ENCODE measurements at places on chromosomes 16 and 17.
A peak's percentile ranks its signal among the peaks of the same experiment; 100 is the strongest.

GRCh38 chr16:49717689-49718088 lies 138.2 kb downstream of the ZNF423 start:
- DNase-seq: no peak

GRCh38 chr17:80105762-80106161 lies 4.4 kb downstream of the GAA start:
- DNase-seq: no peak

GRCh38 chr16:4904942-4905615 lies 31.9 kb downstream of the PPL start:
- DNase-seq: no peak

GRCh38 chr17:42329025-42329976 lies 41.0 kb downstream of the STAT5A start:
- DNase-seq: peak; percentile 53

DNA sequence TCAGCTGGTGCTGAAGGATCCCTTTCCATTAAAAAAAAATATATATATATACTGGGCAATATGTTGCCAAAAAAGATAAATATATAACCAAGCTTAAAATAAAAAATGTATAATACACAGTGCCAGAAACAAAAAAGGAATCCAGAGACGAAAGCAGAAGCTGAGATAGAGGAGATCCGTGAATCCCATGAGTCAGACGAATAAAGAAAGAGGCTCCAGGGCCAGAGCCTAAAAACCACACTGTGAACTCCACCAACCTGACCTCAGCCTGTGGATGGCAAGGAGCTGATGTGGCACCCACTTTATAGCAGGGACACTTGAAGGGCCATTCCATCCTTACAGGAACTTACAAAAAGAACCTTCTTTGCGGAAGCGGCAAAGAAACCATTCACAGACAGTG lies 34.8 kb downstream of the PITPNM3 start:
- DNase-seq: no peak

DNA sequence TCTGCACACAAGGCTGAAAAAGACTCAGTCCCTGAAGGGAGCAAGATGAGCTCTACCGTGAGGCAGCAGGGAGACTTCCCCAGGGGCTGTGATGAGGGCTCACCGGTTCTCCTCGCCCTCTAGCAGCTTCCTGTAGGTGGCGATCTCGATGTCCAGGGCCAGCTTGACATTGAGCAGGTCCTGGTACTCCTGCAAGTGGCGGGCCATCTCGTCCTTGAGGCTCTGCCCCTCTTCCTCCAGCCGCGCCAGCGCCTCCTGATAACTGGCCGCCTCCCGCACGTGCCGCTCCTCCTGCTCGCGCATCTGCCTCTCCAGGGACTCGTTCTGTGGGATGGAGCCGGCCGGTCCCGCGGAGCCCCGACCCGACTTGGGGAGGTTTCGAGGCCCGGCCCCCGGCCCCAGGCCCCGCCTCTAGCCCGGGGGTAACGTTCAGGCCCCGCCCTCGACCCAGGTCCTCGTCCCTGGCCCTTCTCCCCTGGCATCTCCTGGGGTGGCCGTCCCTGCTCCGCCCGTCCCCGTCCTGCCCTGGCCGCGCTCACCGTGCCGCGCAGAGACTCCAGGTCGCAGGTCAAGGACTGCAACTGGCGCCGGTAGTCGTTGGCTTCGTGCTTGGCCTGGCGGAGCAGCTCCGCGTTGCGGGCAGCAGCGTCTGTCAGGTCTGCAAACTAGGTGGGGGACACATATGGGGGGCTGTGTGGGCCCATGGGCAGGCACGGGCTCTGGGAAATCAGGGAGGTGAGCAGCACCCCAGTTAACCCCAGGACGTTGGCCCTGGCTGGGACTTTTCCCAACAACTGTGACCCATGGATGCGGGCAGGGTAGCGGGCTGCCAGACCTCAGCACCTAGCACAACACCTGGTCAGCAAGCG lies 3.9 kb downstream of the GFAP start:
- DNase-seq: no peak

GRCh38 chr17:8417806-8418205 lies 17.9 kb upstream of the NDEL1 start:
- no peak for DNase-seq

DNA sequence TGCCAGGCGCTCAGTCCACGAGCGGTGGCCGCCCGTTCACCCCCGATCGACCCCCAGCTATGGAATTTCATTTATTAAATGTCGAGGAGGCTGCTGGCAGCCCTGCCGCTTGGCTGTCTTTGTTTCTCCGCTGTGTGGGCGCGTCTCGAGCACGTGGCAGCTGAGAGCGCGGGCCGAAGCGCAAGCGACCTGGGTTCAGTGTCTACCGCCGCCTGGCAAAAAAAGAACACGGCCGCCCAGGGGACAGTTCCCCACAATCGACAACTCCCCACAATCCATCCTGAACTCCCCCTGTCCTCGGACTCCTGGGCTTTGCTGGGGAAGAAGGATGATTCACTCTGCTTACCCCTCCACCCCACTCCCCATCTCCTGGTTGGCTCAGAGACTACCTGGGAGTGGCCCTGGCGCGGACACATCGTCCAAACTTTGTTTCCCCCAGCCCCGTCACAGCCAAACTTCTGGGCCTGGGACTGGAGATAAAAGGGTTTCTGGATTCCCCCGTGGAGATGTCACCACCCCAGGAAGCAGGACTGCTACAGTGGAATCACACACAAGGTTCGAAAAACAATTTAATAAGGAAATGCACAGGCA lies 1.7 kb upstream of the ANKRD13B start:
- no peak for DNase-seq

DNA sequence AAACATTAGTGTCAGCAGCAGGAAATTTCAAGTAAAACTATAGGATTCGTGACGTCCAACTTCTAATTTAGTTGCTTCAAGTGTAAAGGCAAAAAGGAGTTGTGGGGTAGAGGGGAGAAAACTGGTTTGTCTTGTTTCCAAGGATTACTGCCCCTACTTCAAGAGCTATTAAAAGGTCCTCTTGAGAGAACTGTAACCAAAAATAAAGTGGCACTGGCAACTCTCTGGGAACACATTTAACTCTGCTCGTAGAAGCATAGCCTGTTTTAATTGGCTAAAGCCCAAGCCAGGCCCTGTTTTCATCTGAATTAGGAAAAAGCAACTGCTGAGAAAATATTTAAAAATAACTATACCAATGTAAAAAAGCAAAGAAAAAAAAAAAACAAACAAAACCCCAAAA lies 51.8 kb upstream of the AKAP1 start:
- no peak for DNase-seq

- DNase-seq: peak; percentile 92
These were observed 56.4 kb downstream of the VMP1 start for GRCh38 chr17:59763861-59764260.

GRCh38 chr16:11755022-11755760 lies 12.5 kb upstream of the TXNDC11 start:
- DNase-seq: no peak

DNA sequence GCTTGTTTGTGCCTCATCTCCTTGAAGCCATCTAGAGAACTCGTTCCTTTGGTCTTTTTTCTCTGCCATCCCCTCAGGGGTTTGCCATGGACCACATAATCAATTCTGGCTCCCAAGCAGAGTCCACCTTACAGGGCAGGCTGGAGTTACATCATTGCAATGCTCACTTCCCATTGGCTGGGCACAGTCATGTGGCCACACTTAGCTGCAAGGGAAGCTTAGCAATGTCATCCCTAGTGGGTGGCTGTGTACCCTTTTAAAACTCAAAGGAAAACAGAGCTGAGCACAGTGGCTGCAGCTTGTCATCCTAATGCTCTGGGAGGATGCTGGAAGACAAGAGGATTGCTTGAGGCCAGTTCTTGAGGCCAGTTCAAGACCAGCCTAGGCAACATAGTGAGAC lies 41.9 kb upstream of the POLR3E start:
- no peak for DNase-seq

- peak; percentile 94 for DNase-seq
These were observed 9.1 kb downstream of the ZNF668 start for GRCh38 chr16:31064882-31065461.

DNA sequence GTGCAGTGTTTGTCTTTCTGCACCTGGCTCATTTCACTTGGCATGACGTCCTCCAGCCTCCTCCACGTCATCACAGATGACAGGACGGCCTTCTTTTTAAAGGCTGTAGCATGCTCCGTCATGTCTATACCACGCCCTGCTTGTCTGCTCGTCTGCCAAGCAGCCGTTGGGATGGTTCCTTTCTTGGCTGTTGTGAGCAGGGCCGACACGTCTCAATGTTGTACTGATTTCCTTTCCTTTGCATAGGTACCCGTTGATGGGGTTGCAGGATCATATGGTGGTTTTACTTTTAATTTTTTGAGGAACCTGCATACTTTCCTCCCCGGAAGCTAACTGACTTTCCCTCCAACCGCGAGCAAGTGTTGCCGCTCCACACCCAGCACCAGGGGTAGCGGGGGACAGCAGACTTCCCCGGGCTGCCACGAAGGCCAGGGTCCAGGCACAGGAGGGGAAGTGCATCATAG lies 212.2 kb upstream of the ZNF469 start:
- no peak for DNase-seq

- no peak for DNase-seq
These were observed 168.7 kb upstream of the C17orf78 start for GRCh38 chr17:37207103-37207502.

GRCh38 chr17:77254951-77255825 lies 114.4 kb downstream of the SEC14L1 start:
- peak; percentile 92 for DNase-seq
